ENCODE measurements at places on chromosomes 6 and 20.

DNA sequence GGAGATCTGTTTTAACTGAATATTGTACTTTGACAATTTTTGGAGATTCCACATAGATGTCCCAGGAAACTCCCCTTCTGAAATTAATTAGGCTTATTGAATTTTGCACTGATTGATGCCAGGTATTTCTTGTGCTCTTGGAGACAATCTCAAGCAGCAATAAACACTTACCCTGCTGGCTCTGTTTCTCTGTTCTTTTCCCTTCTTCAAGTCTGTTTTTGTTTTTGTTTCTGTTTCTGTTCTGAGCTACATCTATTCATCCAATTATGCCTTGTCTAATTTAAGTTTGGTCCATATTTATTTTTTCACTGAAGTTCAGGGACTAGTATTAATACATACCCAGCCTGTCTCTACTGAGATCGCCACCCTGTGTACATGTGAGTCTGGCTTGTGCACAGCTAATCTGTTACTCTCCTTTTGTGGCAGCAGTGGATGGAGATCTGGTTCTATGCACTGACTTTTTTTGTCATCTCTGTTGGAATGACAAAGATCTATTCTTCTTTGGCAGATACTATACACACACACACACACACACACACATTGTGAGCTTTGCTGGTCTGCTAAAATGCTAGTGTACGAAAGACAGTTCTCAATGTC lies 51.9 kb downstream of the IL22RA2 start:
- DNase-seq, result no peak

DNA sequence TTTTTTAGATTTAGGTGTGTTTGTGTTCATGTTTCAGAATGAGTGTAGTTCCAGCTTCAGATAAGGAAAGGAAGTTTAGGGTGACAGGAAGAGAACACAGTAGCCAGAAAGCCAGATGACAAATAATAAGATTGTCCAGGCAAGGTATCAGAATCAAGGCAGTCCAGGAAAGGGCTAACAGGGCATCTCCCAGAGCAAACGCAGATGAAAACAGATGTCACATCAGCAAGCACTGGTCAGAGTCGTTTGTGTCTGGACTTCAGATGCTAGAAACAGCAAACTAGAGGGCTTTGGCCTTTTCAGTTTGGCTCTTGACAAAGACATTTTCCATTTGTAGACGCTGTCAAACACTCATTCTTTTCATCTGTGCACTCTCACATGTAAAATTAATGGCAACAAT lies 65.5 kb downstream of the VIP start:
- no peak for DNase-seq

GRCh38 chr6:52621631-52622030 lies 44.8 kb upstream of the TRAM2 start:
- DNase-seq, result no peak

DNA sequence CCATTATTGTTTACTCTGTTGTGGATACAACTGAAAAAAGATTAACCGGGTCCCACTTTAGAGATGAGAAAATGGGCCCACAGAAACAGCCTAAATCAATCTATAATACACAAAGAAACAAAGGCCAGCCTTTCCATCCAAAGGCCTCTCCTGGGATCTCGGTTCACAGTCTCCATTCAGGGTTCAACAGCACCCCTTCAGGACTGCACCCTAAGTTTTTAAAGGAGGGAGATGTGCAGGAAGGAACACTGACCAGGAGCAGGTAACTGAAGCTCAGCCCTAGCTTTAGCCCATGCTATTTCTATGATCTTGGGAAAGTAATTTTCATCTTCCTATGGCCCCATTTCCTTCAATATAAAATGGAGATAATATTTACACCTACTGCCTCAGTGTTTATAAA lies 147.7 kb downstream of the BTBD9 start:
- DNase-seq, result no peak

- DNase-seq, result peak; percentile 59
These were observed 96.9 kb downstream of the TCP11 start for GRCh38 chr6:35044145-35044745.

GRCh38 chr6:69026715-69027114 lies 391.6 kb downstream of the ADGRB3 start:
- no peak for DNase-seq

DNA sequence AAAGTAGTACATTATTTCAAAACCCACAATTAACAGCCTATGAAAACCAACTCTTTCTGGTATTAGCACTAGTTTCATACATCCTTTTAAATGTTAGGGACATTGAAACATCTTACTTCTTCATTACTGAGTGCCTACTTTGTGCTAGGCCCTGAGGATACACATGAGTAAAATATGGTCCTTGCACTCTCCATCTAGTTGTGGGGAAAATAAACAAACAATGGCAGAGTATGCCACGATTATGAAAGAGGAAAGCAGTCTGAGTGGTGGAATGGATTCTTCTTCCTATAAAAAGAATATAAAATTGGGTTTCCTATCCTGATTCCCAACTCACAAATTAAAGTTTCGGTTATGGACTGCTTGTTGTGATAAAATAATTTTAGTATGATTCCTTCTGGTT lies 84.9 kb downstream of the ATXN1 start:
- no peak for DNase-seq

GRCh38 chr6:53532942-53533341 lies 12.0 kb downstream of the GCLC start:
- DNase-seq, result no peak

GRCh38 chr6:166595949-166596348 lies 9.5 kb upstream of the RAMACL start:
- DNase-seq, result no peak

- no peak for DNase-seq
These were observed 91.6 kb upstream of the TAB2 start for GRCh38 chr6:149225946-149226345.

- no peak for DNase-seq
These were observed 234.1 kb upstream of the PMEPA1 start for GRCh38 chr20:57943950-57944349.

- DNase-seq, result peak; percentile 57
These were observed 34.5 kb downstream of the HLA-A start for GRCh38 chr6:29976588-29977424.

GRCh38 chr6:168420084-168420483 lies 20.9 kb upstream of the SMOC2 start:
- DNase-seq, result no peak
